ENCODE measurements at places on chromosomes 1 and 21. TPM values are rescaled to one million over a fixed set of nuclear protein-coding genes. Genes with fewer than 3 reads are reported as not detected.
A peak's percentile ranks its signal among the peaks of the same experiment; 100 is the strongest.

DNA sequence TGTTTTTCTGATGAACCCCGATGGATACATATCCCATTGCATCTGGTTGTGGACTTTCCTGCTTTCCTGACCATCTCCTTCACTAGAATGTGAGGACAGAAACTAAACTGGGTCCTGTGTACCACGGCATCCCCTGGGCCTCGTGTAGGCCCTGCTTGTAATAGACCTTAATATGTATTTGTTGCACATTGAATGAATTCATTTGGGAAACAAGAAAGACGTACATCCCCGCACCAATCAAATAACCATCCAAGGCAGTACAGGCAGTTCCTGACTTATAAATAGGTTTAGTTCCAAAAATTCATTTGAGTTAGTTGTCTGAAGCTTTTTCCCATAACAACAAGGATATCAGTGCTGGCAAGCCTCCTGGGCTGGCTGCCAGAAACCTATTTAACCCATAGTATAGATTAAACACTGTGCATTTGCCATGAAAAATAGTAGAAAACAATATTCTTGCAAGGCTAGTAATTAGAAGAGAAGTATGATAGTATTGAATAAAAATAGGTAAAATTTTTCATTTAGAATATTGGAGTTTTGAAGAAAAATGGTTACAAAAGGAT, 81.8 kb upstream of the CD34 start:
- DNase-seq: peak; percentile 51

DNA sequence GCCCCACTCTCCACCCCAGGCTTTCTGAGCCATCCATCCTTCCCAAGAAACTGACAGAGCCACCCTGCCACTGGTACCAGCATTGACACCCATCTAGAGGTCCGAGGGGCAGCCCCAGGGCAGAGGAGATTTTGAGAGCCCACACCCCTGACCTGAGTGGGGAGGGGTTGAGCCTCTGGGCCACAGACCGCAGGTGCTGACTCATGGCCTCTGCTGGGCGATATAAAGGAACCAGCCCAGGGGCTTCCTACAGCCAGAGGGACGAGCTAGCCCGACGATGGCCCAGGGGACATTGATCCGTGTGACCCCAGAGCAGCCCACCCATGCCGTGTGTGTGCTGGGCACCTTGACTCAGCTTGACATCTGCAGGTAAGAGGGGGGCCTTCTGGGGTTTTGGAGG, at the start of gene PADI4:
PADI4 (plus strand) TSS at position 252 of the 400 bp plus-strand sequence; CDS start at position 278, 26 bp downstream.
- no peak for DNase-seq

TMCO4 gene
- 20.9 TPM for polyA plus RNA-seq

GRCh38 chr1:43564551-43565348, 34.1 kb downstream of the PTPRF start:
- DNase-seq: peak; percentile 60

INSRR gene
- 0.75 TPM for polyA plus RNA-seq

SMCP gene
- not detected for polyA plus RNA-seq
